ENCODE measurements at places on chromosomes 12 and 14. TPM values are rescaled to one million over a fixed set of nuclear protein-coding genes. Genes with fewer than 3 reads are reported as not detected.

NANOG gene
- total RNA-seq, result 0.56 TPM

CDCA3 gene
- 0.46 TPM for total RNA-seq

SOX5 gene
- 18.1 TPM for total RNA-seq

MANSC1 gene
- total RNA-seq, result 20.3 TPM

SALL2 gene
- total RNA-seq, result 7.1 TPM

KLHL28 gene
- total RNA-seq, result 16.4 TPM

FGF6 gene
- total RNA-seq, result not detected

ZNF605 gene
- total RNA-seq, result 12.2 TPM

ETFBKMT gene
- 2.9 TPM for total RNA-seq

FAM161B gene
- total RNA-seq, result 4.9 TPM

EML5 gene
- 1.1 TPM for total RNA-seq

GALNT16 gene
- 23.4 TPM for total RNA-seq

ALKBH1 gene
- 8.2 TPM for total RNA-seq

REP15 gene
- total RNA-seq, result 1.5 TPM

RESF1 gene
- total RNA-seq, result 46.4 TPM
